Activated T-helper 2 cell treated with anti-CD3 and anti-CD28 coated beads, Interferon-gamma antibody, Interleukin-2, Interleukin-4, amounts not matched to agents 10 μg/mL and 5 μg/mL and 100 μg/mL, durations not matched to agents 14 hours and 24 hours and 36 hours (primary cell): ENCODE measurements at places on chromosomes 1 and 21. TPM values are rescaled to one million over a fixed set of nuclear protein-coding genes. Genes with fewer than 3 reads are reported as not detected.

Gene HSF2BP
- total RNA-seq = 0.97 and 1.1 TPM in 2 replicates

Gene LDLRAD2
- total RNA-seq = not detected in 2 replicates

Gene ENAH
- 0.11 and 0.14 TPM in 2 replicates for total RNA-seq

Gene MARK1
- total RNA-seq = not detected in 2 replicates

Gene PYHIN1
- 7.4 and 10.0 TPM in 2 replicates for total RNA-seq

Gene SYT6
- not detected in 2 replicates for total RNA-seq

Gene CRYAA
- not detected in 2 replicates for total RNA-seq

Gene SLC30A2
- not detected in 2 replicates for total RNA-seq

Gene ATP1A4
- total RNA-seq = 0.41 and 0.55 TPM in 2 replicates

Gene LAMC2
- total RNA-seq = not detected in 2 replicates

Gene PLEKHA6
- total RNA-seq = 0.52 and 1.9 TPM in 2 replicates

Gene CD244
- 0.21 and 0.32 TPM in 2 replicates for total RNA-seq

GRCh38 chr1:25641931-25642573, 25.5 kb downstream of the MAN1C1 start:
- peaks cover 23% of the 10 kb centered on the region for H3K36me3 ChIP-seq
- DNase-seq = no peak
- no peak overlapping the region for H3K4me3 ChIP-seq
- H3K27ac ChIP-seq = no peak overlapping the region

GRCh38 chr1:115729756-115730155, 38.8 kb downstream of the CASQ2 start:
- H3K27ac ChIP-seq = no peak overlapping the region
- no peak overlapping the region for H3K4me3 ChIP-seq
- no peaks in the 10 kb centered on the region for H3K36me3 ChIP-seq
- H3K4me1 ChIP-seq = no peaks in the 10 kb centered on the region

- H3K27ac ChIP-seq = no peak overlapping the region
- H3K4me1 ChIP-seq = peaks cover 9% of the 10 kb centered on the region
- no peaks in the 10 kb centered on the region for H3K36me3 ChIP-seq
- H3K27me3 ChIP-seq = no peaks in the 10 kb centered on the region
- no peak overlapping the region for H3K4me3 ChIP-seq
These were observed 163.4 kb downstream of the TRIM33 start for GRCh38 chr1:114347431-114348209.

GRCh38 chr21:36132696-36133095, 2.2 kb upstream of the CBR3 start:
- H3K27me3 ChIP-seq = no peaks in the 10 kb centered on the region
- H3K4me1 ChIP-seq = peaks cover 31% of the 10 kb centered on the region
- H3K4me3 ChIP-seq = no peak overlapping the region
- H3K36me3 ChIP-seq = peaks cover 11% of the 10 kb centered on the region
- H3K27ac ChIP-seq = no peak overlapping the region

- no peak for DNase-seq
- no peak overlapping the region for H3K27ac ChIP-seq
- H3K27me3 ChIP-seq = no peaks in the 10 kb centered on the region
- no peak overlapping the region for H3K4me3 ChIP-seq
These were observed 17.0 kb downstream of the MX2 start for GRCh38 chr21:41378849-41379248.

DNA sequence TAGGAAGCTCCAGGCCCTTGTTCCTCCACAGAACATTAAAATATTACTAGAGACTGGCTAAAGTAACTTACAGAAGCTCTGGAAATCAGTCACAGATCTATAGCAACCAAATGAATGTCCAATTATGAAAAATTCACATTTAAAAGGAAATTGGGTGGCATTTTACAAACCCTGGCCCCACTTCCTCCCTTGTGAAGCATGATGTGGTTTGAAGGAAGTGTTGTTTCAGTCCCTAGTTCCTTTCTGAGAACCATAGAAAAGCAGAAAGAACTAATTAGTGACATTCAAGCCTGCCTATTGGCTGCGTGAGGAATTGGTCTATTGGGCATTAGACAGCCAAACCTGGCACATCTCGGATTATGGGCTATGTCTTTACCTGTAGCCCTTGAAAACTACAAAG, 649.7 kb upstream of the NEGR1 start:
- no peak overlapping the region for H3K4me3 ChIP-seq
- H3K4me1 ChIP-seq = no peaks in the 10 kb centered on the region
- no peaks in the 10 kb centered on the region for H3K36me3 ChIP-seq
- H3K27me3 ChIP-seq = no peaks in the 10 kb centered on the region

DNA sequence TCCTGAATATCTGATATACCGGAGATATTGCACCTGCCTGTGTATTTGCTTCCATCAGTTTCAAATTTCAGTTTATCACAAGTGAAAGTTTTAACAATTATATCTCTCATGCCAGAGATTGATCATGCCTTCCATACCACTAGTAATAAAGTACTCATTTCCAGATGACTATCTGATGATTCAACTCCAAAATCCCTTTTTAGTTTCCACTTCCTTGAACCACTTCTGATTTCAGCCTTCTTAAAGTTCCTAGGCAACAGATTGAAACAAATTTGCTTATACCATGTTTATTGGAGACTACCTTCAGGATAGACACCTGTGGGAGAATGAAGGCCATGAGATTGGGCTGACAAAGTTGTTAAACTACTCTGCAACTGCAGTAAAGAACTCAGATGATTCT, 21.5 kb upstream of the COL11A1 start:
- DNase-seq = no peak
- H3K4me1 ChIP-seq = no peaks in the 10 kb centered on the region
- H3K27ac ChIP-seq = no peak overlapping the region

GRCh38 chr1:228851618-228852017, 116.3 kb downstream of the RHOU start:
- no peaks in the 10 kb centered on the region for H3K4me1 ChIP-seq
- H3K27ac ChIP-seq = no peak overlapping the region
- no peak overlapping the region for H3K4me3 ChIP-seq

DNA sequence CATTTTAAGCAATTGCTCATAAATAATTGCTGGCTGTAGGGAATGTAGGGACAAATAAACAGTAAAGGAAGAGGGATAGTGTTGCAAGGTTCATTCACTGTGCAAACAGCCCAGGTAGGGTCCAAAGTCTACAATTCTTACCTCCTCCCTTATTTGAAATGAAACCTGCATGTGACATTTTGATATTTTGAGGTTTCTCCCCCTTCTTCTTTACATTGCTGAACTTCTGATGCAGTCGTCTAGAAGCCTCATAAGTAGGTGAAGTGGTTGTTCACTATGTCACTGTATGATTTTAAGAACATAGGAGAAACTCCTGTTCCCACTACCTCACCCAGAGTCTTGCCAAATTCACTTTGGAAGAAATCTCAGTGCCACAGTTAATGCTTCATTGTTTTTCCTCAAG, 16.1 kb downstream of the F5 start:
- H3K4me3 ChIP-seq = no peak overlapping the region
- H3K4me1 ChIP-seq = peaks cover 9% of the 10 kb centered on the region
- no peaks in the 10 kb centered on the region for H3K27me3 ChIP-seq
- no peak for DNase-seq

GRCh38 chr21:34885125-34885524, 164.0 kb downstream of the RUNX1 start:
- peaks cover 47% of the 10 kb centered on the region for H3K4me1 ChIP-seq
- H3K27ac ChIP-seq = peak overlapping the region; percentile 74
- H3K27me3 ChIP-seq = no peaks in the 10 kb centered on the region

DNA sequence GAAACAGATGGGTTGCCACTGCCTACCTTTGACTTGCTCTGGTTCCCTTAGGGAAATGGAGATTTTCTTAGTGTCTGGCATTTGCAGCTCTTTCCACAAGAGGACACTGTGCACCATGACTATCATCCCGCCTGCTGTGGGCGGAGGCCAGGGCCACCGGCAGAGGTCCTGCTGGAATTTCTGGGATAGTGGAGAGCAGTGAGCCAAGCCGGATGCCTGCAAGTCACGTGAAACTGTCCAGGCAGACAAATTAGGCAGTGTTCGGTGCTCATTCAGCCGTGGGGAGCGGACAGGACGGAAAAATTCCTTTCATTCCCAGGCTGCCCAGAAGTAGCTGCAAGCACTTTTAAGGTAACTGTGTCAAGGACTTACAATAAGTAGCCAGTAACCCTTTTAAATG, 43.4 kb downstream of the IGSF5 start:
- H3K4me3 ChIP-seq = no peak overlapping the region
- no peaks in the 10 kb centered on the region for H3K36me3 ChIP-seq
- H3K4me1 ChIP-seq = no peaks in the 10 kb centered on the region
- H3K27ac ChIP-seq = no peak overlapping the region
- no peak for DNase-seq
- no peaks in the 10 kb centered on the region for H3K27me3 ChIP-seq

GRCh38 chr1:25757846-25758185, 42.2 kb upstream of the SELENON start:
- DNase-seq = no peak
- H3K4me3 ChIP-seq = no peak overlapping the region
- peaks cover 41% of the 10 kb centered on the region for H3K27me3 ChIP-seq
- no peaks in the 10 kb centered on the region for H3K36me3 ChIP-seq
- no peak overlapping the region for H3K27ac ChIP-seq
- H3K4me1 ChIP-seq = peaks cover 5% of the 10 kb centered on the region

GRCh38 chr1:161989786-161990185, 33.9 kb downstream of the OLFML2B start:
- no peak for DNase-seq
- H3K27ac ChIP-seq = no peak overlapping the region
- H3K27me3 ChIP-seq = peaks cover 8% of the 10 kb centered on the region
- no peak overlapping the region for H3K4me3 ChIP-seq

DNA sequence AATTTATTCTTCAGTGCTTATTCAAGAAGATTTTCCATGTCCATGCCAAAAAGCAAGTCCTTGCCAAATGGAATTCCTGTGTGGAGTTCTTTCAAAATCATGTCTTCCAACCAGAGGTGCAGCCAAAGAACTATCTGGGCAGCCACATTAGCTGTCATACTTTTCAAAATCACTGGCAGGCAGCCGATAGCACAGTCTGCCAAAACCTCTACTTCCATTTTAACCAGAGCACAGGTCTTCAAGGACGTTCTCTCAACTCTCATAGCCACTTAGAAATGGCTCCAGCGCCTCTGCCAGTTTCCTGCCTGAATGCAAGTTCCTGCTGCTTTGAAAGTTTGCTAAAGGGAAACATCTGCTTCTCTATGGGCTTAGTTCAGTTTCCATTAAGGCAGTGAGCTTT, 975.7 kb upstream of the ADGRL4 start:
- no peaks in the 10 kb centered on the region for H3K4me1 ChIP-seq
- H3K27me3 ChIP-seq = no peaks in the 10 kb centered on the region
- no peak overlapping the region for H3K4me3 ChIP-seq
- DNase-seq = no peak
- no peaks in the 10 kb centered on the region for H3K36me3 ChIP-seq
- no peak overlapping the region for H3K27ac ChIP-seq

DNA sequence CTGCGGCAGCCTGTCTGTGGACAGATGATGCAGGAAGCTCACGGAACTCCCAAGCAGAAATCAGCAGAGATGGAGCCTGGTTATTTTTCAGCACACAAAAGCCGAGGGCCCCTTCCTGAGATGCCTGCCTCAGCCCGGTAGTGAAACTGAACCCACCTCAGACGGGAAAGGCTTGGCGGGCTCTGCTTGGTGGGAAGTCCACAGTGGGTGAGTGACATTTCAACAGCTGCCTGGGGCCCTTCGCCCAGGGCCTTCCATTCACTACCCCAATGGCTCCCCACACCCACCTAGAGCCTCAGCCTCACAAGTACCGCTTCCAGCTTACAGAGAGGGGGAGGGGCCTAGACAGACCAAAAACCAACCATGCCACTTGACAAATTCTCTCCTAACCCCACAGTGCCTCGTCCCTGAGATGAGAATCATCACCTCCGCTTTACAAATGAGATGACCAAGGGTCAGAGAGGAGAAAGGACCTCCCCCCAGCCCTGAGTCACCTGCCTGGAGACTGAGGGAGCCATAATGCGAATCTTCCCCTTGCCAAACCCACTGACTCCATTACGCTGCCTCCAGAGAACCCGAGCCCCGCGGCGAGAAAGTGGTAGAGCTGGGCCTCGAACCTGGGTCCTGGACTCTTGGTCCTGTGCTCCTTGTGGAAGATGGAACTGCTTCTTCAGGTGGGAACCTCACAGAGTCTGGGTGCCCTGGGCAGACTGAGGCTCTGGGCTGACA, 3.4 kb upstream of the ECE1 start:
- no peaks in the 10 kb centered on the region for H3K27me3 ChIP-seq
- H3K36me3 ChIP-seq = peaks cover 17% of the 10 kb centered on the region
- peak; percentile 47 for DNase-seq
- peak overlapping the region; percentile 91 for H3K27ac ChIP-seq
- H3K4me1 ChIP-seq = peaks cover 65% of the 10 kb centered on the region

DNA sequence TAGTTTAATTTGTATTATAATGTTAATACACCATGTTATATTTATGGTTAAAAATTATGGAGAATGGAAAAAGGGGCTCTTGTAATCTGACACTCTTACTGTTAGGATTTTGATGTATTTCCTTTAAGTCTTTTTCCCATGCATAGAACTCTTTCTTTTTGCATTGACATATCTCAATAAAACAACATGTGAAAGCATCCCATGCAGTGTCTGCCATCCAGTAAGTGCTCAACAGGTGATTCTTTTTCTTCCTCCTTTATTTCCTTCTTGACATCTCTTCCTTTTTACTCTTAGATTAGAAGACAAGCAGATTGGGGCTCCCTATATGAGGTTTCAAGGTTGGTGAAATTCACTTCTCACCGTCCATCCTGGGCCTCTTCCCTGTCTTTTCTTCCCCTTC, 2.8 kb downstream of the NEXN start:
- no peak for DNase-seq
- peaks cover 26% of the 10 kb centered on the region for H3K27me3 ChIP-seq
- H3K36me3 ChIP-seq = no peaks in the 10 kb centered on the region
- H3K4me1 ChIP-seq = peaks cover 4% of the 10 kb centered on the region
- H3K27ac ChIP-seq = no peak overlapping the region
- H3K4me3 ChIP-seq = no peak overlapping the region

- DNase-seq = no peak
- H3K4me1 ChIP-seq = peaks cover 8% of the 10 kb centered on the region
- H3K4me3 ChIP-seq = no peak overlapping the region
- H3K27ac ChIP-seq = no peak overlapping the region
These were observed 124.6 kb downstream of the NRDC start for GRCh38 chr1:51753969-51754368.

- no peak for DNase-seq
- H3K27me3 ChIP-seq = peaks cover 75% of the 10 kb centered on the region
- H3K27ac ChIP-seq = no peak overlapping the region
- H3K4me1 ChIP-seq = peaks cover 72% of the 10 kb centered on the region
These were observed 2.7 kb downstream of the MAN1C1 start for GRCh38 chr1:25619101-25619890.

DNA sequence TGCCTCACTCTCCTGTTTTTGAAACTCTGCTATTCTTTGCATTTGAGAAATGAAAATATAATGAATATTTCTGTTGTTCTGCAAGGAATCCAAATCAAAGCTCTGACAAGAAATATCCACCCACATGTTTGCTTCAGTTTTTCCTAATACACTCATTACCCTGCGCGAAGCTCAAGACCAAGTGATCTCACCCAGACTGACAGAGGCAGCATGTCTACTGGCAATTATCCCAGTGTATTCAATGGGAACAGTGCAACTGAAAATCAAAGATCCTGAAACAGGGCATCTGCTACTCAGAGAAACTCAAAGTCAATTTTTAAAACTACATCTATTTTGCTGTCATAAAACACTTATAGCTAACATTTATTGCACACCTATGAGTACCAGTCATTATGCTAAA, 321.0 kb upstream of the LRRC7 start:
- no peaks in the 10 kb centered on the region for H3K36me3 ChIP-seq
- no peak for DNase-seq
- no peaks in the 10 kb centered on the region for H3K4me1 ChIP-seq
- H3K4me3 ChIP-seq = no peak overlapping the region
- no peaks in the 10 kb centered on the region for H3K27me3 ChIP-seq

GRCh38 chr21:31363720-31364119, 19.7 kb upstream of the TIAM1 start:
- peak overlapping the region; percentile 52 for H3K27ac ChIP-seq
- no peak for DNase-seq
- H3K4me1 ChIP-seq = peaks cover 48% of the 10 kb centered on the region
- H3K27me3 ChIP-seq = no peaks in the 10 kb centered on the region
- peak overlapping the region; percentile 38 for H3K4me3 ChIP-seq
